ENCODE measurements at places on chromosomes 4 and X.

- DNase-seq: no peak
These were observed 38.7 kb downstream of the HTT-AS start for GRCh38 chr4:3035674-3036073.

GRCh38 chr4:76981644-76982043 is 32.1 kb downstream of the SEPTIN11 start:
- DNase-seq: no peak

- DNase-seq: no peak
These were observed 646 bp upstream of the GSX2 start for GRCh38 chr4:54099287-54099747.

GRCh38 chrX:137354851-137355250 is 211.1 kb upstream of the ZIC3 start:
- no peak for DNase-seq

- no peak for DNase-seq
These were observed 24.2 kb downstream of the ERVMER34-1 start for GRCh38 chr4:52726826-52727580.

- DNase-seq: no peak
These were observed 433 bp upstream of the COQ2 start for GRCh38 chr4:83285055-83285407.

Data from T-helper 17 cell (primary cell).